Hematopoietic multipotent progenitor cell (in vitro differentiated cells): ENCODE measurements at places on chromosomes 1 and 21. TPM values are rescaled to one million over a fixed set of nuclear protein-coding genes. Genes with fewer than 3 reads are reported as not detected.

CFAP74 gene
- total RNA-seq: not detected

LCE2C gene
- total RNA-seq: not detected

DIO1 gene
- total RNA-seq: not detected

CELA2B gene
- total RNA-seq: not detected

NCF2 gene
- total RNA-seq: 3.0 TPM

NBPF4 gene
- 0.27 TPM for total RNA-seq

RSPH1 gene
- 0.81 TPM for total RNA-seq

CADM3 gene
- total RNA-seq: not detected

PGLYRP3 gene
- not detected for total RNA-seq

CLCA2 gene
- total RNA-seq: not detected

PTPN14 gene
- total RNA-seq: 4.6 TPM

CR2 gene
- 0.54 TPM for total RNA-seq

KCNH1 gene
- total RNA-seq: under 0.01 TPM

RGS16 gene
- total RNA-seq: 0.27 TPM

TNN gene
- not detected for total RNA-seq

CD247 gene
- total RNA-seq: 0.81 TPM

UTP25 gene
- 3.8 TPM for total RNA-seq

COL11A1 gene
- total RNA-seq: not detected

TIE1 gene
- total RNA-seq: 47.7 TPM

RHCE gene
- 2.4 TPM for total RNA-seq

CFHR3 gene
- total RNA-seq: not detected

ARHGAP29 gene
- 0.27 TPM for total RNA-seq

PPM1J gene
- under 0.01 TPM for total RNA-seq

IGSF21 gene
- under 0.01 TPM for total RNA-seq

S100A7A gene
- total RNA-seq: not detected

GALE gene
- total RNA-seq: 12.4 TPM

HAPLN2 gene
- total RNA-seq: under 0.01 TPM

CYP4Z1 gene
- total RNA-seq: not detected

SYCP1 gene
- not detected for total RNA-seq

OR2T35 gene
- not detected for total RNA-seq

IL20 gene
- total RNA-seq: not detected

OR2T11 gene
- total RNA-seq: not detected

ARMH1 gene
- total RNA-seq: 339 TPM

CR1L gene
- under 0.01 TPM for total RNA-seq

TTC24 gene
- total RNA-seq: 15.3 TPM

LHX4 gene
- total RNA-seq: under 0.01 TPM

MAN1C1 gene
- 0.54 TPM for total RNA-seq

IBA57 gene
- 10.8 TPM for total RNA-seq

S100A14 gene
- total RNA-seq: not detected

KRTAP19-1 gene
- not detected for total RNA-seq

TNNT2 gene
- not detected for total RNA-seq

CALML6 gene
- 0.27 TPM for total RNA-seq

SIM2 gene
- total RNA-seq: not detected
